Stimulated activated CD4-positive, alpha-beta T cell treated with anti-CD3 and anti-CD28 coated beads, Interleukin-15, amount 100 ng/mL, for 48 hours (primary cell): ENCODE measurements at places on chromosomes 3 and 15.

- no peak for DNase-seq
These were observed 819 bp downstream of the NEK4 start for GRCh38 chr3:52769786-52770455.

DNA sequence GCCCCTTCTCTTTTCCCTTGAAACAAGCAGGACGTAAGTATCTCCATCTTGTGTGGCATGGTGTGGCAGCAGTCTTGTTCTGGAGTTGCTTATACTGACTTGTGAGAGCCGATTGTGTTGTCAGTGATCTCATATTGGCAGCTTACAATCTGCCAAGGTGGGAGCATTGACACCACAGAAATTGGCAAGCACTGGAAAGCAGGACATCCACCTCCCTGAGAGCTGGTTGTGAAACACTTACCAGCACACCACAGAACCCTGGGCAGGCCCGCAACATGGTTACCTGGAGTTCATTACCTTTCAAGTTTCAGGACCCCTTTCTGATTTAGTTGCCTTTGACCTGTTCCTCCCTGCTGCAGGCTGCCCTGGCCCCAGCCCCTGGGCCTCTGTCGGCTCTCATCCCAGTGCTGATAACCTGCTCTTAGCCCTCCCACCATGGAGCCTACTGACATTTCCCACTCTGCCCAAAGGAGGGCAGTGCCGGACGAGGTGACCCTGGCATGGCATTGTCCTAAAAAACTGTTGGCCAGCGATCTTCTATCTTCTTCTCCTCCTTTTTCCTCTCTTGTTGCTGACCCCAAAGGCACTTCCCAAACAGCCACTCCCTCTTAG lies 10.6 kb upstream of the ATP2B2 start:
- no peak for DNase-seq

- DNase-seq, result no peak
These were observed 461.3 kb upstream of the NAALADL2 start for GRCh38 chr3:174397848-174398247.

DNA sequence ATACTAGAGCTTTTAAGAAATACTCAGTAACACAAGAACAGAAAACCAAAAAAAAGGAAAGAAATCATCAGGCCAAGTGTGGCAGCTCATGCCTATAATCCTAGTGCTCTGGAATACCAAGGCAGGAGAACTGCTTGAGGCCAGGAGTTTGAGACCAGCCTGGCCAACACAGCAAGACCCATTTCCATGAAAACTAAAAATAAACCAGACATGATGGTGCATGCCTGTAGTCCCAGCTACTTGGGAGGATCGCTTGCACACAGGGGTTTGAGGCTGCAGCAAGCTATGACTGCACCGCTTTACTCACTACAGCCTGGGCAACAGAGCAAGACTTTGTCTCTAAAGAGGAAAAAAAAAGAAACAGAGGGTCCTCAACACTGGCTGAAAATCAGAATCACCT lies 18.2 kb downstream of the TASOR start:
- DNase-seq, result no peak

DNA sequence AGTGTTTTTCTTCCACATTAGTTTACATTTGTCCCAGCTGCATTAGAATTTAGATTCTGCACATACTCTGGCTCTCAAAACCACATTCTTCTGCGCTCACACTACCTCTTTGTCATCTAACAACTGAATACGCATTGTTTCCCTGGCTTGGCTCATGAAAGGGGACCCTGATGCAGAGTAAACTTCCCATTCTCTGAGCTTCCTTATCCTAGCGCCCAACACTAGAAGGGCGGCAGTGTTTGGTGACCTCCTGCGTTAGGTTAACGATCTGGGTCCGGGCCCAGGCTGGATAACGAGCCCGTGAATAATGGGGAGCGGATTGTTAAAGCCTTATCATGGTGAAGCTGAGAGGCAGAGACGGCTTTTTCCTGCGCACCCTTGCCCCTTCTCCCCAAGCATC lies 63.9 kb downstream of the ETV5 start:
- DNase-seq, result no peak

DNA sequence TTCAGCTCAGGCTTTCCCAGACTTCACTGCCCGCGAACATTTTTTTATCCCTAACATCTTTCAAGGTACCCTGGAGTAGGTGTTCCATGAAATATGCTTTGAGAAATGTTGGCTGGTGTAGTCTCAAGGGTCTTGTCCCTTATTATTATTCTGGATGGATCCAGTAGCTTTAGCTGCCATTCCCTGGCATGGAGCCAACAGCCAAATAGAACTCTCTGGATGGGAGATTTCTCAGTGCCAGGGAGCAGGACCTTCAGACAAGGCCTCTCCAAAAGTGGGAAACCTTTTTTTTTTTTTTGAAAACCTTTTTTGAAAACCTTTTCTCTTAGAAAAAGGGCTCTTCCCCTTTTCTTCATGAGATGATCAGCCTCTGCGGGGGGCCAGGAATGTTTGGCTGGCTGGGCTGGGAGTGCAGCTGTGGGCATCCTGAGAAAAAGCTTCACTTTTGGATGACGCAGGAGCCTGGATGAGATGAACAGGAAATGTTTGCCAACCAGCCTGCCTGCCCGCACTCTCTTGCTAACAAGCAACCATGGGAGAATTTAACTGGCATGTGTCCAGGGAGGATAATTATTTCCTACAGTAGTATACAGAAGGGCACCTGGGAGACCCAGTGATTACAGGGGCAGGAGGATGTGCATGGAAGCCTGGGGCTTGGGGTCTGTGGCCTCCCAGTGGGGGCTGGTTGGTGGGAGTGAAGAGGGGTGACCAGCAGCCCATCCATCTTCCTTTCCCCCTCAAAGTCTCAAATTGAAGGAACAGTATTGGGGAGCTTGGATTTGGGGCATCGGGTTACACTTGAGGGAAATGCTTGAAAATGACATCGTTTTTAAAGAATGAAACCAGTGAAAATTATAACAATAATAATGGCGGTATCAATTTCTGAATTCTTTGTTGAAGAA lies 109.1 kb upstream of the LRIG1 start:
- DNase-seq, result no peak

DNA sequence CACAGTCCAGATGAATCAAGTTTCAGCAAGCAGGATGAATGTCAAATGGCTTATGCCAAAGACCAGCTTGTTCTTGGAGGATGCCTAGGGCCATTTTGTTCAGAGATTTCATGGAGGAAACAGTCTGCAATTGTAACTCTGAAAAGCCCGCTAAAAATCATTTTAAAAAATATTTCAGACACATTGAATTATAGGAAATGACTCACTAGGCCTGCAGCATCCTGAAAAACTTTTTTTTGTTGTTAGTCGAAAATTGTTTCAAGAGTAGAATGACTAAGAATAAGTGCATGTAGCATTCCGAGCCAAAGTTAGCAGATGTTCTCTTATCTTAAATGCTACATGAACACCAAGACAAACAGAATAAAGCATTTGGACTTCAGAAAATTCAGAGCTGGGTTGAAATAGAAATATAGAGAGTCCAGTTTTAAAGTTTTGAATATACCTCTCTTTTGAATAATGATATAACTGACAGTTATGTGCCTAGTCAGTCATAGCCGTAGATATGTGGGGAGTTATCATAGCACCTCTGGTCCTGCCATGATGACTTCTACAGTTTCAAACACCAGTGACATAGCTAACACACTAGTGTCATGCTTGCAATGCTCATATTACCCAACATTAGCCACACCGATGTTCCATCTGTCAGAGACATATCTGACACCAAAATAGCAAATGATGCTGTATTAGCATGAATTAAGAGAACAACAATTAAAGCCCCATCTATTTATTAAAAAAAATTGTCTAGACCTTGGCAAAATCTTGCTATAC lies 1462.8 kb upstream of the GBE1 start:
- DNase-seq, result no peak

DNA sequence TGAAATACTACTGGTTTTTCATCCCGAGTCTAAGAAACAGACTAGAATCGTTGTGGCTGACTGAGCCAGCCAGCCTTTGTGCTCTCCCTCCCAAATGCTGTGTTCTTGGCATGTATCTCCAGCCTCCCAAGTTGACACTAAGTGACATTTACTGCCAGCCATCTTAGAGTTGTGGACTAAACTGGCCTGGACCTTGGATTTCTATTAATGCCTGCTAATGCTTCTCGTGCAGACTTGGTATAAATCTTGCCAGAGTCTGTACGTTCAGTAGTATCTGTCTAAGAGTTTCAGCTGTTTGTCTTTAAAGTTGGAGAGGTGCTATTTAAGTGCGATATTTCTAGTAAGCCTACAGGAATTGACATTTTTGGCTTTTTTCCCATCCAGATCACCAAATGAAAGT lies 166.6 kb upstream of the BHLHE40 start:
- DNase-seq, result no peak

- no peak for DNase-seq
These were observed 24.0 kb downstream of the ACSBG1 start for GRCh38 chr15:78210349-78210717.

DNA sequence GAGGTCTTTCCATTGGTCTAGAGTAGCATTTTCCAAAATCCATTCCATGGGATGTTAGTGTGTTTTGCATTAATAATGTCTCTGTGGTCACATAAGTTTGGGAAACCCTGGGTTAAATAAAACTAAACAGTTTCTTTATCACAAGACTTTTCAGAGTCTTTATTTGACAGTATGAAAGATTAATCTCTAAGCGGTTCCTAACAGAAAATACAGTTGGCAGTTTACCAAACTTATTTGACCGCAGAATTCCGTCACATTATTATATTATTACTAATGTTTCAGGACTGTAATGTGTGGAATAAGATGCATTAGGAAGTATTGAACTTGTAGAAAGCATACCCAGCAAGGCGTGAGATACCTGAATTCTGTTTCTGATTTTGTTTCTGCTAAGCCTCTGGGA lies 71.5 kb upstream of the ADAMTSL3 start:
- no peak for DNase-seq
